Ureter (tissue), 1 donor: ENCODE measurements at places on chromosomes 2 and 18.

- no peak for DNase-seq
Measured at GRCh38 chr2:80117401-80117800, 187.2 kb downstream of the LRRTM1 start.

DNA sequence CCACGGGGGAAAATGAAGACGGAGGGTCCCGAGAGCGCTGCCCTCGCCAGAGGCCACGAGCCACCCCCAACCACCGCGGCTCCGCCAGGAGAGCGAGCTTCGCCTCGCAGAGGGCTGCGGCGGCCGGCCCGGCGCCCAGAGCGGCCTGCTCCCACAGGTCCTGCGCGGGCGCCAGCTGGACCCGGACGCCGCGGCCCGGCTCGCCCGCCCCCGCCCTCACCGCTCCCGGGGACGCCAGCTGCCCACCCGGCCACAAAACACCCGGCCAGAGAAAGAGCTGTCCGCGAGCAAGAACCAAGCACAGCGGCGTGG is 709 bp downstream of the PTPN2 start:
- DNase-seq = no peak

GRCh38 chr2:202032846-202033316 is 774 bp upstream of the FZD7 start:
- DNase-seq = peak; percentile 72

GRCh38 chr2:27754831-27755230 is 16.7 kb upstream of the MRPL33 start:
- DNase-seq = no peak

DNA sequence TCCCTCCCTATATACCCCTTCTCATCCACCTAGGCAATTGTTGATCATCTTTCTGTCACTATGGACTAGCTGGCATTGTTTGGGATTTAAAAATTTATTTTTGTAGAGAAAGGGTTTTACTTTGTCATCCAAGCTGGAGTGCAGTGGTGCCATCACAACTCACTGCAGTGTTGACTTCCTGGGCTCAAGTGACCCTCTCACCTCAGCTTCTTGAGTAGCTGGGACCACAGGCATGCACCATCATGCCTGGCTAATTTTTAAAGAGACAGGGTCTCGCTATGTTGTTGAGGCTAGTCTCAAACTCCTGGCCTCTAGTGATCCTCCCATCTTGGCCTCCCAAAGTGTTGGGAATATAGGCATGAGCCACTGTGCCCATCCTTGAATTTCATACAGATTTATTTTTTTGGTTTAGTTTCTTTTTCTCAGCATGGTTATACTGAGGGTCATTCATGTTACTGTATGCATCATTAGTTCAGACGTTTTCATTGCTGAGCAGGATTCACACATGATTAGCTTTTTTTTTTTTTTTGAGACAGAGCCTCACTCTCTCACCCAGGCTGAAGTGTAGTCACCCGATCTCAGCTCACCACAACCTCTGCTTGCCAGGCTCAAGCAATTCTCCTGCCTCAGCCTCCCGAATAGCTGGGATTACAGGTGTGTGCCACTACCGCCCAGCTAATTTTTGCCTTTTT is 8.6 kb upstream of the PCARE start:
- no peak for DNase-seq

- no peak for DNase-seq
Measured at GRCh38 chr18:76379226-76380126, 115.6 kb downstream of the ZNF516 start.

GRCh38 chr2:54572636-54573536 is 116.8 kb downstream of the SPTBN1 start:
- DNase-seq = no peak

GRCh38 chr2:189302274-189302948 is 122.8 kb upstream of the COL5A2 start:
- no peak for DNase-seq

DNA sequence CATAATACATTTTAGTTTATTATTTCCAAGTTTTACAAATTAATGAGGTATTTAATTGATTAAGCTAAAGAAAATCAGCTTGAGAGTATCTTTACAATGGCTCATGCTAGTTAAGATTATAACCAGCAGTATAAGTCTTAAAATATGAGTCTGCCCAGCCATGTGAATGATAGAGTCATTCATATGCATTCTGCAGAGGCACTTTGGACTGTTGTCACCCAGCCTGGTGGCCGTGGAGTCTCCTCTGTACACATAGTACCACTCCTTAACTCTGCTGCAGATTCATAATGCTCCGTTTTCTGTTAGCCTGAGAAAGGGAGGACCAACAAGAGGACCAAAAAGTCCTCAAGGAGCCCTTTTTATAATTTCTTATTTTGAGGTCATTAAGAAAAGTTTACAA is 148.8 kb downstream of the MYO1B start:
- no peak for DNase-seq

GRCh38 chr2:238920601-238921001 is 72.7 kb downstream of the TWIST2 start:
- DNase-seq = no peak

GRCh38 chr2:165382362-165382761 is 87.1 kb upstream of the CSRNP3 start:
- DNase-seq = no peak

- no peak for DNase-seq
Measured at GRCh38 chr2:170681311-170681710, 33.8 kb upstream of the SP5 start.
